Activated CD4-positive, alpha-beta memory T cell treated with anti-CD3 and anti-CD28 coated beads for 36 hours (primary cell): ENCODE measurements at places on chromosomes 12 and 14. TPM values are rescaled to one million over a fixed set of nuclear protein-coding genes. Genes with fewer than 3 reads are reported as not detected.
A peak's percentile ranks its signal among the peaks of the same experiment; 100 is the strongest.

The HOXC12 gene
- not detected for total RNA-seq

The DNAJC22 gene
- total RNA-seq = not detected

The VASH1 gene
- 6.1 TPM for total RNA-seq

The VSIG10 gene
- 5.7 TPM for total RNA-seq

The PRH2 gene
- not detected for total RNA-seq

The REM2 gene
- total RNA-seq = 0.36 TPM

The OLR1 gene
- total RNA-seq = not detected

The MIP gene
- not detected for total RNA-seq

- DNase-seq = no peak
Observed at GRCh38 chr12:6830286-6830890, 2.2 kb downstream of the P3H3 start.

GRCh38 chr12:74424778-74425177, 112.9 kb upstream of the ATXN7L3B start:
- no peak for DNase-seq

- DNase-seq = peak; percentile 65
Observed at GRCh38 chr12:49580572-49581535, 12.9 kb upstream of the MCRS1 start.

DNA sequence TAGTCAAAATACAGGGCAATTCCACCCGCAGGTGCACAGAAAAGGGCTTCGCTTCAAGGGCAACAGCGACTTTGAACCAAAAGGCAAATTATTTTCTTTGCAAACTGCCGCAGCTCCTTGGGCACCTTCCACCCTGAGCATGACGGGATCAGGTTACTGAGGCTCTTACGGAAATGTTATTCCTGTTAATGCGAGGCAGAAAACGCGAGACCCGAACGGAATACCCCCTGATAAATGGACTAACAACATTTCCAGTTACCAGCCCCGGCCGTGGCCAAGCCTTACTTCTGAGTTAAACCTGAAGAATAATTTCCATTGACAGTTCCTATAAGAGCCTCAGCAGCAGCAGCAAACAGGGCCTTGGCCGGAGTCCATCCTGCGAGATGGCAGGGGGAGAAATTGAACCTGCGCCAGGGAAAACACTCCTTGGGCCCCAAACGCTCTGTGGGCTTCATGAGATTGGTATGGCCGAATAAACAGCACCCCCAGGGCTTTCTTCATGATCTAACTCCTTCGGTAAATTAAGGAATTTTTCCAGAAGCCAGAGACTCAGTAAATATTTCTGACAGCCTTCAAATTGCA, 70.0 kb upstream of the DICER1 start:
- DNase-seq = no peak

DNA sequence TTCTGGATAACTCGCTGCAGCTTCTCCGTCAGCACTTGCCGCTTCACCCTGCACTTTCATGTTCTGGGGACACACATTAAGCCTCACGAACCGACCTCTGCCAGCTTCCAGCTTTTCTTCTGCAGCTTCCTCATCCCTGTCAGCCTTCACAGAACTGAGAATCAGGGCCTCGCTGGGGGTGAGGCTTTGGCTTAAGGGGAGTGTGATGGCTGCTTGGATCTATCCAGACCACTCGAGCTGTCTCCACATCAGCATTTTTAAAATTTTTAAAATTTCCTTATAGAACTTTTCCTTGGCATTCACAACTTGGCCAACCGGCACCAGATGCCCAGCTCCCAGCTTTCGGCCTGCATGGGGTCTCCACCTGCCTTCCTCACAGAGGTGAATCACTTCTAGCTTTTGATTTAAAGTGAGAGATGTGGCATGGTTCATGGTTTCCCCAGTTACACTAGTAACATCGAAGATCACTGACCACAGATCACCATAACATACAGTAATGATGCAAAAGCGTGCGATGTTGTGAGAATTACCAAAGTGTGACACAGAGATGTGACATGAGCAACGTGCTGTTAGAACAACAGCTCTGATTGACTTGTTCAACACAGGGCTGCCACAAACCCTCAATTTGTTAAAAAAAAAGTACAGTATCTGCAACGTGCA, 139.1 kb upstream of the C14orf180 start:
- no peak for DNase-seq

- no peak for DNase-seq
Observed at GRCh38 chr12:13220838-13221237, 24.3 kb downstream of the EMP1 start.

- no peak for DNase-seq
Observed at GRCh38 chr14:53606203-53606602, 350.4 kb downstream of the BMP4 start.

GRCh38 chr14:59177262-59177661, 11.2 kb upstream of the DAAM1 start:
- no peak for DNase-seq

DNA sequence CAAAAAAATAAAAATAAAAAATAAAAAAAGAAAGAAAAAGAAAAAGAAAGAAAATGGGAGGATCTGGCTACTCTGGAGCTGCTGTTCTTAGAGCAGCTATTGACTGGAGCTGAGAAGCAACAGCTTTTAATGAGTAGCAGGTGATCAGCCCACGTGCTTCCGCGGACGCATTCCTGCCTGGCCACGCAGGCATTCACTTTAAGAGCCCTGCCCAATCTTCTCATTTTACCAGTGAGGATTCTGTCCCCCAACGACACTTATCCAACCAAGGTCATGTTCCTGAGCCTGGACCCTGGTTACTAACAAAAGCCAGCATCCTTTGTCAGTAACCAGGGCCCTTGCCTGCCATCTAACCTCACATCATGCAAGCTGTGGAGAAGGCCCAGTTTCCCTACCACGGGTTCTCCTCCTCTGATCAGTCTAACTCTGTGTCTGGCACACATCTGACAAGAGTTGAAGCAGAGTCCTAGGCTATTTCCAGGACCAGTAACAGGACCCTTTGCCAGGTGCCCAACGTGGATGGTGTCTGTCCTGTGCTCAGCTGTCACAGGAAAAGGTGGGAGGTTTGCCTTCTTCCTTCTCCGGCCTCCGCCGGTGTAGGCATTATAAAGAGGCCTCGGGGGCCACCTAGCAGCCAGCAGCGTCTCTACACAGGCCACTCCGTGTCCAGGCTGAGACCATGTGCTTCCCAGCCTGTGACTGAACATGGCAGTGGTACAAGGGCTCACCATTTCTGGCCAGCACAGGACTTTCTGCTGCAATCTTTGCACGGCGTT, 60.9 kb upstream of the GPATCH2L start:
- no peak for DNase-seq

- no peak for DNase-seq
Observed at GRCh38 chr12:100508751-100509150, 35.1 kb downstream of the NR1H4 start.
